ENCODE measurements at places on chromosomes 12 and 14.

- DNase-seq: no peak
Observed at GRCh38 chr14:51621654-51622053, 30.1 kb upstream of the FRMD6 start.

DNA sequence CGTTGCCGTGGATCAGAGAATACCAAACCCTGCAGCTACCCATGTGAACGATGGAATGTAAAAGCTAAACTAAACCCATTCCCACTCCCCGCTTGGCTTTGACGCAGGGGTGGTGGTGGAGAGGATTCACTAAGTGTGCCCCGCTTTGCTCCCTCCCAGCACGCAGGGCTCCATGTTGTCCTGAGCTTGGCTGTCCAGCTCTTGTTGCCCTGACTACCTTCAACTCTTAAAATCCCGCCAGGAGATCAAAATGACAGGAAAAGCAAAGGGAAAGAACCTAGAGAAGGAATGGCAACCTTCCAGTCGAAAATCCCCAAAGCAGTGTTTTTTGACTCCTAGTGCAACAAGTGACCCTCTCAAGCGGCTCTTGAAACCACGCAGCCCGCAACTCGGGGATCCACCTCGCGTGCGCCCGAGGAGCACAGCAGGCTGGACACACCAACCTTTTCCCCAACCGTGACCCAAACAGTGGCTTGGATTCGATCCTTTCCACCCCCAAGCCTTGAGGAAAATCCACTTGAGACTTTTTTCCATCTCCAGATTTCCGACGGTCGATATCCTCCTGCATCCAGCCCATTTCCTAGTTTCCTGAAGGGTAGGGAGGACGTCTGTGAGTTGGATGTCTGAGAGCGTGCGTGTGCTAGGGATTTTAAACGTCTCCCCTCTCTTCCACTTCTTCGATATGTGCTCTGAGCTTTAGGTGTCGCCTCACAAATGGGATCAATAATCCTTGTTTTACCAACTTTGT, 1.4 kb downstream of the SYT10 start:
- DNase-seq: no peak

GRCh38 chr12:110689281-110690126, 589 bp upstream of the HVCN1 start:
- DNase-seq: peak; percentile 55

GRCh38 chr12:84911271-84912197, 1.1 kb downstream of the SLC6A15 start:
- no peak for DNase-seq

GRCh38 chr12:57299514-57300016, 48.6 kb upstream of the STAC3 start:
- DNase-seq: no peak

- DNase-seq: no peak
Observed at GRCh38 chr12:115078990-115079389, 395.0 kb upstream of the TBX3 start.

DNA sequence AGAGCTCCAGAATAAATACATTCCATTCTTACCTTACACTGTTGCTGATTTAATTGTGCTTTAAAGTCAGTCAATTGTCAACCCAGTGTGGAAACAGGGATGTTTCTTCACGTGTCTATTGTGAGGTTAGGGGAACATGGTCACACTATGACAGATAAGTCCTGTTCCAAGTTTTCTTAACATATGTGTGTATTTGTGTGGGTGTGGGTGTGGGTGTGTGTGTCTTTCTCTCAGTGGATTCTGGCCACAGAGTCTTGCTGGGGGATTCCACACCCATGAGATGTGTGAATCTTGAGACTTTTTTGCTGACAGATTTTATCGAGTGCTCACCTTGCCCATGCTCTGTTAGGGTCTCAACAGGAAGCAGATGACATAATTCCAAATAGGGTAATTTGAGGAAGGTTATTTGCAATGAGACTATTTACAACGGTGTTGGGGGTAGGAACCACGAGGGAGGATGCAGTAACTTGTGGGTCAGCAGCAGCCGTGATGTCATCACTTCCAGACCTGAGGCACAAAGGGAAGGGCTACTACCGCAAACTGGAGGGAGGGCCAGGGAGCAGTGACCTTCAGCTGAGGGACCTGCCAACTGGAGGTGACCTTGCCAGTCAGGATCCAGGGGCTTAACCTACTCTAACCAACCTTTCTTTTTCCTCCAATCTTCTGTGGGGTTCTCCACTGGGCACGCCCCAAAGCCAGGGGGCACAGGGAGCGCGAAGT, 1.9 kb upstream of the VRK1 start:
- DNase-seq: no peak

GRCh38 chr14:90624227-90624626, 192.0 kb downstream of the TTC7B start:
- no peak for DNase-seq

- DNase-seq: no peak
Observed at GRCh38 chr14:56592746-56593544, 13.3 kb downstream of the TMEM260 start.

DNA sequence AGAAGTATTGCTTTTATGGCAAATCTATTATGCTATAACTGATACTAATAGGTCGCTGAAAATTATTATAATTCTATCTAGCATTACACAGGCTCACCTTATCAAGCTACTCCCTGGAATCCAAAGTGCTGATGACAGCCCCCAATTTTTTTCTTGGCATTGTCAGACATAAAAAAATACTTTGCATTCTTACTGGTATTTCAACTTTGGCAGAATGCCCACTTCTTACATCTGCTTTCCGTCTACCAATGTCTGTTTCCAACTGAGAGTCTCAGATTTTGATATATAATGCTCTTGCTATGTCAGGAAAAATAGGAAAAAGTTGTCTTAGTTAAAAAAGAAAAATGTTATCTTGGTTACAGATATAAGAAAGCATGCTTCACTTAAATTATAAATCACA, 615.4 kb downstream of the C12orf50 start:
- DNase-seq: no peak

DNA sequence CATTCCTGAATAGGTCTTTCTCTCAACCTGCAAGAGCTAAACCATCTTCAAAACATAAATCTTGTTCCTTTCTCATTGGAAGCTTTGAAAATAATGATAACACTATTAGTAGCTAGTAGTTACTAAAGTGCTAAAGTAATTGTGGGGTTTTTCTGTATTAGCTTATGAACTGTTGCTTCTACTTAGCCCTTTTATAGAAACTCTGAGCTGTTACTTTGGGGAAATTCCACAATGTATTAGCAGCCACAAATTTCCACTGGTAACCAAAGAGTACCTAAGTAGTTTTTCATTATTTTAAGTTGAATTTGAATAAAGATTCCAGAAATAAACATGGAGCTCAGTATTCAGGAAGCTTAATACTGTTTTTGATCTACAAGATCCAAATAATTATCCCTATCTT, 6.4 kb upstream of the MAPK1IP1L start:
- no peak for DNase-seq

- no peak for DNase-seq
Observed at GRCh38 chr12:12946686-12947355, 5.1 kb downstream of the GPRC5D start.

- DNase-seq: no peak
Observed at GRCh38 chr14:75978249-75978731, 3.5 kb downstream of the TGFB3 start.

DNA sequence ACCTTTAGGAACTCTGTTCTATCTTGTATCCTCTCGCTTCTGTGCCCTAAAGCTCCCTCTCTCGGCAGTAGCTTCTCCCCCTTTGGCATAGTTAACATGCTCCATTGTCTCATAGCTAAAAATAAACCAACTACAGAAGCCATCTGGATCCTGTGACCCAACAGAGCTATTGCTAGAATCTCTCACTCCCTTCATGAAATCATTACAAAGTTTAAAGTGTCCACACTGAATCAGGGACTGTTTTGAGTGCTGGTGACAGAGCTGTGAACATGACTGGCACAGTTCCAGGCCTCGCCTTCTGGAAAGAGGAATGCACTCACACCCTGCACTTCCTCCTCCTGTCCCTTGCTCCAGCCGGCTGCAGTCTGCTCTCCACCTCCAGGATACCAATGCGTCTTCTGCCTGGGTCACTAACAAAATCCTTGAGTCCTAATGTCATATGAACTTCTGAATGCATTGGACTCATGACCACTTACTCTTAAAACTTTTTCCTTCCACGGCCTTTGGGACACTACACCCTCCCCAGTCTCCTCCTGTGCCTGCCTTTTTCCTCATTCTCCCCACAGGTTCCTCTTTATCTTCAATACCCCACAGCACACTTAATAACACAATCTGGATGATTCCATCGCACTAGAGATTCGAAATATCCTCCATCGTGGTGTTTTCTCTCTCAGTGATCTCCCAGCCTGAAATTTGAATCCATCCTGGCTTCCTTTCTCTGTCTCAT, 13.2 kb downstream of the PLBD1 start:
- no peak for DNase-seq

GRCh38 chr12:68358532-68359485, 26.6 kb upstream of the MDM1 start:
- DNase-seq: no peak

DNA sequence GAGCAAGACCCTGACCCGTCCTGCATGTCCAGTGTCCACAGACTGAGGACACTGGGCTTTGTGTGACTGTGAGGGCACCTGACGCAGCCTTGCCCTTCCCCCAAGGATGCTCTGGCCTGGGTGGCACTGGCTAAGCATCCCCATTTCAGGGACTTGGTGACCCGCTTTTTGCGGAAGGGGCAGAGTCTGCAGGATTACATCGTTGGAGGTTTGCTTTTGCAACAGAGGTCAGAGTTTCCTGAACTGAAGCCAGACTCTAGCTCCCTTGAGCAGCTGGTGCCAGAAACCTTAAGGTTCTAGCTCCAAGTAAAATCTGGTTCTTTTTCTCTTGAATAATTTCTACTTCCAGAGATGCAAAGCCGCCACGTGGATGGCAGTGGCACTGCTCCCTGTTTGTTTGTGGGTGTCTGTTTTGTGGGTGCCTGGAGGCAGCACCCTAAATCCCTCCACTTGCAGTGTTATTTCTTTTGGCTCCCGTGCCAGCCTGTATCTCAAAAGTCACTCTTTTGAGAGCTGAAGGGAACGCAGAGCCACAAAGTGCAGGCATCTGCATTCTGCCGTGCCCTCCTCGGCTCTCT, 184.7 kb downstream of the TSPAN9 start:
- DNase-seq: no peak

DNA sequence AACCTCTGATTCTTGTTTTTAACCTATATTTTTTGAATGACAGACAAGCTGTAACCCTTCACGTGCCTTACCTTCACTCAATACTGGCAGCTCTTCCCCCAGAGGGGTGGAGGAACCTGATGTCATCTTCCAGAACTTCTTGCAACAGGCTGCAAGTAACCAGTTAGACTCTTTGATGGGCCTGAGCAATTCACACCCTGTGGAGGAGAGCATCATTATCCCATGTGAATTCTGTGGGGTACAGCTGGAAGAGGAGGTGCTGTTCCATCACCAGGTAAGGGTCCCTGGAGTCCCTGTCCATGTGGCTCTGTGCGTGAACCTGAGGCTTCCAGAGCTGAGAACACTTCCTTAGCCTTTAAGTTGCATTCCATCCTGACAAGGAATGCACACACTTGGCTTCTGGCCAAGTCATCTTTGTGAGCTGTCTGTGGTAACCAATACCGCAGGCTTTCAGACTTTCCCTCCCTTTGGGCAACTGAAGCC, 22.7 kb downstream of the TRAFD1 start:
- no peak for DNase-seq

GRCh38 chr12:53739214-53740129, 12.2 kb upstream of the CALCOCO1 start:
- no peak for DNase-seq

DNA sequence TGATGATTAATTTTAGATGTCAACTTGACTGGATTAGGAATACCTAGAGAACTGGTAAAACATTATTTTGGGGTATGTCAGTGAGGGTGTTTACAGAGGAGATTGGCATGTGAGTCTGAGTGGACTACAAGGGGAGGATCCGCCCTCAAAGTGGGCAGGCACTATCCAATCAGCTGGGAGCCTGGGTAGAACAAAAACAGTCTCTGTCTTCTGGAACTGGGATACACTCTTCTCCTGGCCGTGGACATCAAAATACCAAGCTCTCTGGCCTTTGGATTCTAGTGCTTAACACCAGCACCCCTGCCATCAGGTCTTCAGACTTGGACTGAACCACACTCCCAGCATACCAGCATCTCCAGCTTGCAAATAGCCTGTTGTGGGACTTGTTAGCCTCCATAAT, 4.4 kb upstream of the SCAF11 start:
- DNase-seq: no peak

GRCh38 chr14:77119851-77120250, 21.7 kb downstream of the ZDHHC22 start:
- DNase-seq: no peak

DNA sequence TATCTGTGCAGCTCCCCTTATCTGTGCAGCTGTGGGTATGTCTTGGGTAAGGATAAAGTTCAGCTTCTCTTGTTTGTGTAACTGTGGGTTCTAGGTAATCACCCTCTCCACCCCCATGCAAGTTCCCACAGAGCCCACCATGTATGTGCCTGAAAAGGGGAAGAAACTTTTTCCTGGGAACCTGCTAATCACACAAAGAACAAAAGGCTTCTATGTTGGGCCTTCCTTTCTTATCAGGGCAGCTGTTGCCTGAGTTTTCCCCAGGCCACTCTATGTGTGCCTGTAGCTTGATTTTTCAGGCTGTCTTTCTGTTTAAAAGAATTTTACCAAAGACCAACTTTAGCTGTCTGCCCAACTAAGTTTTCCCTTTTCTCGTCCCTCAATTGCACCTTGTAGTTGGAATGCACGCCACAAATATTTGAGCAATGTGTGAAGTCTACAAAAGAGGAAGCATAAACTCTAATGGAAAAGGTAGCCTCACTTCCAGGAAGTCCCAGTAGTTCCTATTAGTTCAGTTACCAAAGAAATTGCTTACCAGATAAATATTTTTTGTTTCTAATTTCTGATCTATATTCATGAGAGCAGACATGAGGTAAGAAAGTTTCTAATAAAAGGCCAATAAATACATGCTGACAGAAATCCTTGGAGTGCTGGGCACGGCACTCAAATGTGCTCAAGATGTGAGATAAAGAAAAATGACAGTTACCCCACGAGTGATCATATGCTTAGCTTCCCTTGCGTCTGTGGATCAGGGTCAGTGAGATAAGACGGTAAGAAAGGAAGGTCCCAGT, 2.7 kb upstream of the GALC start:
- DNase-seq: no peak

DNA sequence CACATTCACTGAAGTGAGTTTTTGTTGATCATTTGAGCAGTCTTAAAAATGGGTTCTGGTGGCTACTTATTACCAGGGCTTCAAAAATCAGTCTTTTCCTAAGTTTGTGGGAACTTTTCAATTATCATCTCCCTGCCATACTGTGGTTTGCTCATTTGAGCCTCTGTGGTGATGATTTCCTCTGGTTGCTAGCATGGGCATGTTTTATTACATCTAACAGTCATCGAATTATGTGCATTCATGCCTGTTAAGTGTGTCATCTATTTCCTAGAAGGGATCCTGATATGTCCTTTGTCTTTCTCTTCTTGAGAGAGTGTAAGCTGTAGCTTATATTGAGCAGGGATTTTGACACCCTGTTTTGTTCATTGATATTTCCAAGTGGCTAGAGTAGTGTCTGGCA, 116.8 kb downstream of the WIF1 start:
- DNase-seq: no peak

- no peak for DNase-seq
Observed at GRCh38 chr12:4392223-4392742, 12.8 kb upstream of the FGF23 start.

All from GM18507 (cell line).